ENCODE measurements at places on chromosomes 3 and 15.

- no peak for DNase-seq
Observed at GRCh38 chr3:128427872-128428822, 38.5 kb downstream of the DNAJB8 start.

- DNase-seq = no peak
Observed at GRCh38 chr3:131608296-131608695, 105.5 kb upstream of the MRPL3 start.

DNA sequence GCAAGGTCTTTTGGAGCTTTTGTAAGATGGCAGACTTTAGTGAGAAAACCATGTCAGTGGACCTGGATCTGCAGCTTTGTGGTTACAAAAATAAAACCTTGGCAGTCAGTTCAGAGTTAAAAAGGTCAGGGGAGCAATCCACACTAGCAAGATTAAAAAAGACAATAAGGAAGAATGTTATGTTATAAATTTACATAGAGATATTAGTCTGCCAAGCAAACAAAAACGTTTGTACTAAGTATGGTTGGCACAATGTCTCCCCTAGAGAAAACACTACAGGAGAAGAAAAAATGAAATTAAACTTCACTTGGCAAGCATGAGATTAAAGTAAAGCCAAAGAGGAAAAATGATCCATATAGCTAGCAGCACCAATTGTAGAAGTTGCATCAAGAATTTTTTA is 205.0 kb downstream of the LSAMP start:
- no peak for DNase-seq

- DNase-seq = no peak
Observed at GRCh38 chr3:84108442-84108971, 850.3 kb upstream of the CADM2 start.

- DNase-seq = no peak
Observed at GRCh38 chr3:191555037-191555436, 94.1 kb downstream of the PYDC2 start.
